ENCODE measurements at places on chromosomes 2 and 18.

DNA sequence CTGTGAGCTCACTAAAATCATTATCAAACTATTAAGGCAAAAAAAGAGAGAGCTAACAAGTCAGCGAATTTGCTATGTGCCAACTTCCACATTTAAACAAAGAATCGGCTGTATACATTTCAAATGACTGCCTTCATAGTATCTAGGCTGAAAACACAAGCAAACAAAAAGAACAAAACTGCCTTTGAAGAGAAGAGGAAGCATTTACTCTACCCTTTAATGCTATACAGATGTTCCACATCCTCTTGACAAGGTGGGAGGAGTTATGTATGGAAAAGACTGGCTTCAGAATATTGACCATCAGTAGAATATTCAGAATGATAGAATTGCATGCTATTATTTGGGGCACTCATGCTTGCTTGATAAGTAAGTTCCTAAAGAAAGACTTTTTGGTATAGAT is 741.7 kb downstream of the PLCL1 start:
- DNase-seq: no peak

GRCh38 chr2:121071034-121071504 is 213.9 kb downstream of the TFCP2L1 start:
- DNase-seq: peak; percentile 90

- DNase-seq: no peak
Measured at GRCh38 chr2:10523406-10524189, 75.5 kb upstream of the ODC1 start.

DNA sequence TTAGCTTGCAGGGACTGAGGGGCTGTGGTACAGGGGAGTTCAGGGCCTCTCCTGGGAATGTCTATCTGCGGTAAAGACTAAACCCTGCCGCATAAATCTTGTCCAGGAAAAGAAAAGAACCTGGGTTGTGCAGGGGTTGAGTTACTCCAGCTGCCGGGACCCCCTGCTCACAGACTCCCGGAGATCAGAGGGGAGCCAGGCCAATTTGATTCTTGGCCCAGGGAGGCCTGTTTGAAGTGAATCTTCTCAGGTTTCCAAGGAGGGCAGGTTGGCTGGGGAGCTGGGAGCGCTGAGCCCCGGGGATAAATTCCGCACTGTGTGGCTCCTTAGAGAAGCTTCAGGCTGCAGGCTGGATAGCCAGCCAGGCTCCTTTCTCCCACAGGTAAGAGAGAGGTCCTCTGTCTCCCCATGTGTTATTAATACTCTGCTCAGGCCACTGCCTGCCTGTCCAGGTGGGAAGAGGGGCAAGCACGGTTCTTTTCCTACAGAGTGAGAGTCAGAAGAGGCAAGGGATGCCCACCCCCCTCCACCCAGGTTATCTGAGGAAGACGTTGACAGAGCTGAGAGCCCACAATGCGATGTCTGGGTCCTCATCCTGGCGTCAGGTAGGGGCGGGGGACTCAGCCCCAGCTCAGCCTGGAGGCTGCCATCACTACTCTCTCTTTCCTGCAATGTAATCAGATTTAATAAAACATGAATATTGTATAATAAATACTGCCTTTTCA is 82.7 kb downstream of the LONRF2 start:
- DNase-seq: no peak

- no peak for DNase-seq
Measured at GRCh38 chr2:164910101-164910899, 45.0 kb downstream of the SLC38A11 start.

DNA sequence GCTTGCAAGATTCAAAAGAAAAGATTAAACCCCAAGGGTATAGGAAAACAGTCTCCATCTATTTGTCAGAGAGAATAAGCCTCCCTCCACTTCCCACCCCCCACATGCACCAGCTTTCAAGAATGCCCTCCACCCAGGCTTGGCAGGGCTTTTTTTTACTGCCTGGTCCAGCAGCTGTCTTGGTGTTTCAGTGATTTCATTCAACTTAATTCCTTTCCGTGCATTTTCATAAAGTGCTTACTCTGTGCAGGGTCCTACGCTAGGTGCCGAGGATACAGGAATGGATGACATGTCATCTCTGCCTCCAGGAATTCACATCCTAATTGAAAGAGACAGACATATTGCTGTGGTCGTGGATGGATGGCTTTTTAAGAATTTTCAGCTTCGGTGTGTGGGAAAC is 117.9 kb downstream of the LRATD1 start:
- DNase-seq: no peak

GRCh38 chr2:6919901-6920742 is 2.9 kb downstream of the RNF144A start:
- no peak for DNase-seq

- no peak for DNase-seq
Measured at GRCh38 chr18:74682141-74682990, 84.7 kb downstream of the ZNF407 start.

GRCh38 chr2:192535956-192536921 is 341.5 kb upstream of the TMEFF2 start:
- no peak for DNase-seq

- no peak for DNase-seq
Measured at GRCh38 chr2:120612931-120613330, 122.7 kb upstream of the GLI2 start.

DNA sequence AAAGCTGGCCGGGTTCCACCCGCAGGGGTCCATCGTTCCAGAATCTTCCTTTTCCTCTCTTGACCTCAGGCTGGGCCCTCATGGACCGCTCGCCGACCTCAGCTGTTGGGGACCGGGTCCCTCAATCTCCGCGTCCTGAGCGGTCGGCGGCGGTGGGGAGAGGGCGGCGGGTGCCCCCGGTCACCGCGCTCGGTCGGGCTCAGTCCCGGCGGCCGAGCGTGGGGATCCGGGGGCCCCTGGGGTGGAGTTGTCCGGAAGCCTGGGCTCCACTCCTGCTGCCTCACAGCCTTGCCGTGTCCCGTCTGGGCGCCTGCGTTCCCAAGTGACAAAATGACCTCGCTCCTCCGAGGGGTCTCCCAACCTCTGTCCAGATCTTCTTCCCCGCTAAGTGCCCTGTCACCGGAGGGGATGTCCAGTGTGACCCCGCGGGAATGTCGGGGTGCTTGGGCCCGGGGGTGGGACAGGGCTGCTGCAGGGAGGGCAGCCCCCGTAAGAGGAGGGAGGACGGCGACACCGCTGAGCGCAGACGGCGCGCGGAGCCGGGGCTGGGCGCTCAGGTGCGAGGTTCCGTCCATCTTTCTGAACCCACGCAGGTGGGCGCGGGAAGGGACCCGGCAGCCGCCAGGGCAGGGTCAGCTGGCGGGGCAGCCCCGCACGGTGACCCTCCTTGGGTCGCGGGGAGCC is 16.0 kb upstream of the E2F6 start:
- no peak for DNase-seq

DNA sequence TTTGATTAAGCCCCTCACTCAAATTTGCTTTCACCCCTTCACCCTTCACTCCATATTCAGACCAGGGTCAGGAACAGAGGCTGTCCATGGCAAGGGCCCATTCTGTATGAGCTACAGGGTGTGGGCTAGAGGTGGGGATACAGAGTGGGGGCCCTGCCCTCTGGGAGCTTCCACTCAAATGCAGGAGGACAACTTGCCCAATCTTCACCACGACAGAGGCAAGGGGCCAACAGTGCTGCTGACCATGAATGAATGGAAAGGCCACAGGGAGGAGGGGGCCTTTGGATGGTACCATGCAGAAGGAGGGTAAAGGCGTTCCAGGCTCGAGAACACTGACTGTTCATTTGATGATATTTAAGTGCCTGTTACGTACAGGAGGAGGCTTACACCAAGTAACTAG is 22.8 kb downstream of the ADRA2B start:
- no peak for DNase-seq

GRCh38 chr2:158463496-158464095 is 6.8 kb downstream of the PKP4 start:
- no peak for DNase-seq

DNA sequence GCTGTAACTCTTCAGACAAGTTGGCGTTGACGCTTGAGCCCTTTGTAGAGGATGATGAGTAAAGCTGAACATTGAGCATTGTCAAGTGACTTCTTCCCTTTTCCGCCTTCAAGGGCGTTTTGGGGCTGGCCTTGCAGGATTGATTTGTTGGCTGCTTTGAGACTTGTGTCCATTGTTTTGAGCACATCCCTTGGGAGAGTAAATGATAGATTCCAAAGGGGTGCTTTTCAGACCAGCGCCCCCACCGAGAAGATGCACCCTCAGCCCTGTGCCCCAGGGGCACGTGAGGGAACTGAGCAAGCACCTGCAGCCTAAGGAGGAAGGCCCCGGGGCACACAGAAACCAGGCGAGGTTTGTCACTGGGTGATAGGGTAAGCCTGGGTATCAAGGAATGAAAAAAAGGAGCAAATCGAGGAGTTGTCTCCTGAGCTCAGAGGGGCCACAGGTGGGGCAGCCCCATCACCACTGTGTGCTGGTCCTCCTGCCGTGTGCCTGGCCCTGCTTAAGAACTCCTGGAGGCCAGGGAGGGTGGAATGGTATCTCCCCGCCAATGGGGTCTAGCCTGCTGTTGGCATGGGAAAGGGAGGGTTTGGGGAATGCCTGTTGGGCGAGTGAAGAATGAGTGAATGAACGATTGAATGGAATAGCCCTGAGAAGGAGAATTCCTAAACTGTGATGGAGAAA is 64.0 kb downstream of the RAB31 start:
- no peak for DNase-seq

DNA sequence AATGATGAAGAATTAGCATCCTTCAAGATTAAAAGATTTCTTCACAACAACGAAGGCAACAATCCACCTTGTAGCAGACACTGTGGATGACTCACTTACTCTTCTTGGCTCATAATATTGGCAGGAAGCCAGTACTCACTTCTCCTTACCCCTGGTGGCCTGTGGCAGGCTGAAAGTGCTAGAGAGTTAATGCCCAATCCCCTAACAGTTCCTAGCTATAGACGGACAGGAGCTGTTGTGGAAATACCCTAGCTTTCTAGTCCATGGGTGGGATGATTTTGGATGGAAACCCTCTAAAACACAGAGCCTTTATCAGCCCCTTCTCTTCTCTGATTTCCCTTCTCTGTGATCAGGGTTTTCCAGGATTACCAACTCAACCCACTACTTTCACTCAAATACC is 128.6 kb upstream of the NYAP2 start:
- DNase-seq: no peak

DNA sequence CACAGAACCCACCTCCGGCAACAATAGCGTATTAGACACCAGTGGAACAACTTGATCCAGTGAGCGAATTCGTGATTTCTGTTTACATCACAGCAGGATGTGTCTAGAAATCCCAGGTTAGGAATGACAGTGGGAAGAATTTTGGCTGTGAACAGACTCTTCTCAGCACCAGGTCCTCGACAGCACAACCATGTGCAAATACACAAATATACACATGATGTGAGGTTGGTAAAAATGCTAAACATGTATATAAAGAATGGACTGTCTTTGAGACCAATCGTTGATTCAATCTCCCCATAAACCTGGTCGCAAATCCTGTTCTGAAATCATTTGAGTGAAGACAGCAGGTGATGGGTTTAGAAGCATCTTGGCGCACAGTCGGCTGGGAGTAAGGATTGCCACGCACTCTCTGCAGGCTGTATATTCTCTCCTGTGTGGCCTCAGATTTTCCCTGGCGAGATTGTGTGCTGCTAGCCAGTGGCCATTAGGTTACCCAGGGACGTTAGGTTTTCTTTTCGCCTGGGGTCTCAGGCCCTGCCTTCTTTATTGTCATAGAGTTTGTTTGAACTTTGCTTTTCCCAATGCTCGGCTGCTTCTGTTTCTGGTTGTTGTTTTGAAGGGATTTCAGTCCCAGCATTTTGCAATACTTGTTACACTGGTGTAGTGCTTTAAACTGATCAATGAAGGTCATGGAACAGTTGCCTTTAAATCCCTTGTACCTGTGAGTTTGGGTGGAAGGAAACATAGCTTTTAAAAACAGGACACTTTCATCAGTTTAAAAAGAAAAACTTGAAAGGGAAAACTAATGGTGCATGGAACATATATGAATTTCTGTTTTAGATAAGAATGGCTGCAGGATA is 147.3 kb downstream of the ALPK2 start:
- no peak for DNase-seq

DNA sequence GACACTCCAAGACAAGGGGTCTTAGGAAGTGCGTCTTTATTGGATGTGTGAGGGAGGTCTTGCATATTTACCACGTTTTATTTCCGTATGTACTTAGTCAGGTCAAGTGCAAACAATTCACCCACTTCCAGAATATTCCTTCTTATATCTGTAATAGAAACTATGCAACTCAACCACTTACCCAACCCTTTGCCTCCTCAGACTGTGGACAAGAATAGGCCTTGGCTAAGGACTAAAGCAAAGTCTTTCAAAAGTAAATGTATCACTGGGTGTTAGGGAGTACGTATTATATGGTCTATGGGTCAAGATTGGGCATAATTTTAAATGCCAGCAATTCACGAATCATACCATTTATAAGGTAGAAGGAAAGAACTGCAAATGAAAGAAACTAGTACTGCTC is 484.8 kb downstream of the MBD2 start:
- no peak for DNase-seq

DNA sequence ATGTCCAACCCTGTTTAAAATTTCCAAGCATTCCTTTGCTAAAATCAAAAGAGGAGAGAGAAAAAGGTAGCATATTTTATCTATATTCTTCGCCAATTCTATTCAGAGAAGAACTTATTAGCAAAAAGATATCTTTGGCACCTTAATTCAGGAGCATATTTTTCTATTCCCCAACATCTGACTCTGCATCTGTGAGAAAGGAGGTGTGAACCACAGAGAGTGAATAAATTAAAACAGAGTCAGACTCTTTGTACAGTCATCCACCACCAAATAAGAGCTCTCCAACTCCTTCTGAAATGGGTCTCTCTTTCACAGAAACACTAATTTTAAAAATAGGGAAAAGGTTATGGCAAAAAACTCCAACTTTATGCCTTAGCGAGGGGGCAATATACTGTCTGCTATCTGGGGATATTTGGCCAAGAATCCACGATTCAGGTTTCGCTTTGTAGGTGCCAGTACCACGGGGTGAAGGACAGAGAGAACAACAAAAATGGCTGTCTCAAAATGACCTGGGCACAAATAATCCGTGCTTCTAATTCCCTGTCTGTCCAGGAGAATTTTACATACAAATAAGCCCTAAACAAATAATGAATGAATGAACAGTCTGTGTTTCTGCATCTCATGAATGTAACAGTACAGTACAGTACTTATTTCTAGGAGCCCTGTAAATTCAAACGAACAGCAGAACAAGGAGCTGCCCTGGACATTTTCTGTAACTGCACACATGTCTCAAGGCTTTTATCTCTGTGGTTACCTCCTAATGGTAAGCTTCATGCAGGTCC is 43.4 kb downstream of the EPB41L3 start:
- DNase-seq: no peak
